ENCODE measurements at places on chromosomes 11 and 22.

- no peak for DNase-seq
These were observed 1.2 kb downstream of the GAS2L1 start for GRCh38 chr22:29307596-29308147.

DNA sequence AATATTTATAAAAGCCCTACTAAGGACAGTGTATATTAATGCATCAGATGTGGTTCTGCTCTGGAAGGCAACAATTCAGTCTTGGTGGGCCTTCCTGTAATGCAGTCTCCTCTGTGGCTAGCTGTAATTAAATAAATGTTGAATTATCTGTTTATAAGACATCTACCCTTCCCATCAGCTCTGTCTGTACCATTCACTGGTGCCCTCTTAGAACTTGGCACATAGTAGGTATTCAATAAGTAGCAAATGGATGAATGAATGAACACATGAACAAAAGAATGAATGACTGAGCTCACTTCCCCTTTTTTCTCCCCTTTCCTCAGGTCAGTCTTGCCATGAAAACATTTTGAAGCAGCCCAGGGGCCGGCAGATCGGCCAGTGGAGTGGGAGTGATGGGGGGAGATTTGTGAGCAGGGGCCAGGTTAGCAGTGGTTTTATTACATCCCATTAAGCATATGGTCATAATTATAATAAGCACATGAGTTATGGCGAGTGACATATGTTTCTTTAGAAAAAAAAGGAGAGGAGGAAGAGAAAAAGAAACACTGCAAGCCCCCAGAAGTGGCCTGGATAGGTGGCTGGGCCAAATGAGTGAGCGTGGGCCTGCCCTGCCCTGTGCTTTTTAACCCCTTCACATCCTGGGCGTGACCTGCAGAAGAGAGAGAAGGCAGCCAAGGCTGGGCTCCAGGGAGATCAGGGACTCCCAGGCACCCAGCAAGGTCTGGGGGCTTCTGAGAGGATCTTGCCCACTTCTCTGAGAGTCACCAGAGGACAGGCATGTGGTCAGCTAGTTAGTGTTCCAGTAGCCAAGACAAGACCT is 48.6 kb upstream of the CD82 start:
- no peak for DNase-seq

- DNase-seq: no peak
These were observed 27.6 kb upstream of the CASP12 start for GRCh38 chr11:104925850-104926249.

- DNase-seq: peak; percentile 84
These were observed at the start of gene COMMD9 for GRCh38 chr11:36289226-36289852. Gene COMMD9 (minus strand): TSS chr11:36289424. CDS start chr11:36289412, 12 bp downstream.

DNA sequence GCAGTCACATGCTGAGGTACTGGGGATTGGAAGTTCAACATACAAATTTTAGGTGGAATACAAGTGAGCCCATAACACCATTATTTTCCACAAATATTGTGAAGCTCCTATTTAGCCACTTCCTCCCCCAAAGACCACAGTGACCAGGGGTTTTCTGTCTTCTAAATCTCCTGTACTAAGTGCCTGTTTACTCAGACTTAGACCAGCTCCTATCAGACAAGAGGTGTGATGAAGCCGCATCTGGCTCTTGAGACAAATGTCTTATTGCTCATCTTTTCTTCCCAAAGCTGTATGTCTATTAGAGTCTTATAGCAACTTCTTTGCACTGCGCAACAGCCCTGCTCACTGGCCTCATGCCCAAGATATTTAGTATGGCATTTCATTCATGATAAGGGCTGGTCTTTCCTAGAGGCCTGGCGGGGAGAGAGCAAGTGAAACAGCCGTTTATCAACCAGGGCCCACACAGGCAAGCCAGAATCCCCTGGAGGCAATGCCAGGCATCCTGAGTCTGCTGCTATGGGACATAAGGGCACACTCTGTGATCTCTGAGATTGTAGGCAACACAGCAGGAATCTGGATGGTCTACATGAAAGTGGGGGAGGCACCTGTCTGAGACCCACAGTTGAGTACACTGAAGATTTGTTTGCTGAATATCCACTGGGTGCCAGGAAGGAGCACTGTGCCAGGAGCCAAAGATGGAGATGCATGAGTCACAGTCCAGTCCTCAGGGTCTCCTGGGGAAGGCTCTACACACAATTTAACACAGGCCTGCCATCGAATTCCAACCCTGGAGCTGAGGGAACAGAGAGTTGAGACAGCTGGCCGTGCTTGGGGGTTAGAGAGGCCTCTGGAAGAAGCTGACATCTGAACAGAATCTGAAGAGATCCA is 78.5 kb upstream of the NCAM1 start:
- DNase-seq: no peak

- DNase-seq: no peak
These were observed at the start of gene AASDHPPT for GRCh38 chr11:106077609-106078455. Gene AASDHPPT (plus strand): TSS chr11:106077662. CDS start chr11:106077711, 49 bp downstream.

GRCh38 chr11:5807580-5807979 is 1.1 kb upstream of the OR52N2 start:
- no peak for DNase-seq

GRCh38 chr11:105000167-105000566 is 22.8 kb downstream of the CASP5 start:
- DNase-seq: no peak

- DNase-seq: no peak
These were observed 12.0 kb downstream of the ETS1 start for GRCh38 chr11:128575174-128575960.

DNA sequence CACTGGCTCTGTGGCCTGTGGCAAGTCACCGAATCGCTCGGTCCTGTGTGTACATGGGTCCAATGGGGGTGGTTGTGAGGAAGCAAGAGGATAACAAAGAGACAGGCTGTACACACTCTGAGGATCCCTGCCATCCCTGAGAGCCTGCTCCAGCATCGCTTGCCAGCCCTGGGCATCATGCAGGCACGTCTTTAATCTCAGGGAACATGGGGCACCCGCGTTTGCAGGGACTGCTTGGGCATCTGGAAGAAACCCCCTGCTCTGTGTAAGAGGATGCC is 1.3 kb upstream of the C1QTNF5 start:
- no peak for DNase-seq

GRCh38 chr11:130315354-130315970 is 745 bp upstream of the ZBTB44 start:
- peak; percentile 3 for DNase-seq

GRCh38 chr11:78419327-78419726 is 1.7 kb upstream of the GAB2 start:
- DNase-seq: no peak

GRCh38 chr11:64865286-64866172 is 12.9 kb downstream of the EHD1 start:
- DNase-seq: no peak

- no peak for DNase-seq
These were observed 19.4 kb upstream of the LRRC55 start for GRCh38 chr11:57162179-57162898.

DNA sequence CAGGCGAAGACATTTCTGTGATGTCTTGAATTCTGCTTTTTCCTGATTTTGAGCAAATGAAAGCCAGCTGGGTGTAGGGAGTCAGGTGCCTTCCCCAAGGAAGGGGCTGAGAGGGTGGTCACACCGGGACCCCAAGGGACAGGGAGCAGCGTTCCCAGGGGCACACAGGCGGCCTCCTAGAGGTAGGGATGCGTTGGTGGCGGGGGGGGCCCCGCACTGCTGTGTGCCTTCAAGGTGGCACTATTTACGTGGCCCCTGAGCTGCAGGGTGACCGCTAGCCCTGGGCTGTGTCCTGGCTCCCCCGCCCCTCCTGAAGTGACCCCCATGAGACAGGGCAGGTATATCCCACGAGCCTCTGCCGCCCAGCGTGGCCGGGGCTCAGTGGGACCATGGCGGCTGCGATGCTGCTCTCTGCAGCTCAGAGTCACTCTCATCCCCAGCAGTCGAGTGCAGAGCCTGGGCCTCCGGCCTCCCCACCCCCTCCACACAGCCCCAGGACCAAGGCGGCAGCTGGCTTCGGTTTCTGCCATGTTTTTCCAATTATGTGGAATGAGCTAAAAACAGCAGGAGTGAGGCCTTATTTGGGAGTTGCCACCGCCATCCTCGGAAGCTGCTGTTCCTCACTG is 60.9 kb downstream of the LRP5 start:
- no peak for DNase-seq

- no peak for DNase-seq
These were observed 95.2 kb downstream of the MRTFA start for GRCh38 chr22:40541300-40541699.

DNA sequence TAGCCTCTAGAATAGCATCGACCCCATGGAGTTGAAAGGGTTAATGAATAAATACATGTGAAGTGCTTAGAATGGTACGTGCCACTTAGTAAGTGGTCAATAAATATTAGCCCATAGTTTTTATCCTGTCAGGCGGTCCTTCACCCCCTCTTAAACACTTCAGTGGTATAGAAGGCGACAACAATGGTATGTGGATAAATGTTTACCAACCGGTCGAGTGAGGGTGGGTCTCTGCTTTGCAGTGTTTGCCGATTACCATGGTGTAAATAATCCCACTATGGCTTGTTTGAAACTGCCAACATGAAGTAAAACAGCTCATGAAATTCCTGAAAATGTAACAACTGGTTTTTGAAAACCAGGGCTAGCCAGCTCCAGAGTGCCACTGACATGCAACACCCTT is 541.2 kb downstream of the BUD13 start:
- DNase-seq: no peak

GRCh38 chr22:27676545-27677213 is 124.9 kb downstream of the MN1 start:
- no peak for DNase-seq

- DNase-seq: no peak
These were observed 28.1 kb downstream of the SBF2 start for GRCh38 chr11:10265936-10266335.

GRCh38 chr11:36363361-36364268 is 67.5 kb downstream of the PRR5L start:
- DNase-seq: no peak

GRCh38 chr11:46038529-46038928 is 82.7 kb downstream of the PHF21A start:
- no peak for DNase-seq

GRCh38 chr22:35742342-35743100 is 24.8 kb downstream of the APOL5 start:
- DNase-seq: no peak

- DNase-seq: no peak
These were observed 145.3 kb downstream of the CRYBB2 start for GRCh38 chr22:25364736-25365241.

GRCh38 chr11:20089796-20090653 is 70.2 kb downstream of the DBX1 start:
- DNase-seq: no peak

- no peak for DNase-seq
These were observed 40.9 kb upstream of the ANO1 start for GRCh38 chr11:70036971-70037882.

All from esophagus squamous epithelium (tissue), 5 donors.